Colonic mucosa (tissue), 4 donors: ENCODE measurements at places on chromosomes 6 and 20. TPM values are rescaled to one million over a fixed set of nuclear protein-coding genes. Genes with fewer than 3 reads are reported as not detected.

DNA sequence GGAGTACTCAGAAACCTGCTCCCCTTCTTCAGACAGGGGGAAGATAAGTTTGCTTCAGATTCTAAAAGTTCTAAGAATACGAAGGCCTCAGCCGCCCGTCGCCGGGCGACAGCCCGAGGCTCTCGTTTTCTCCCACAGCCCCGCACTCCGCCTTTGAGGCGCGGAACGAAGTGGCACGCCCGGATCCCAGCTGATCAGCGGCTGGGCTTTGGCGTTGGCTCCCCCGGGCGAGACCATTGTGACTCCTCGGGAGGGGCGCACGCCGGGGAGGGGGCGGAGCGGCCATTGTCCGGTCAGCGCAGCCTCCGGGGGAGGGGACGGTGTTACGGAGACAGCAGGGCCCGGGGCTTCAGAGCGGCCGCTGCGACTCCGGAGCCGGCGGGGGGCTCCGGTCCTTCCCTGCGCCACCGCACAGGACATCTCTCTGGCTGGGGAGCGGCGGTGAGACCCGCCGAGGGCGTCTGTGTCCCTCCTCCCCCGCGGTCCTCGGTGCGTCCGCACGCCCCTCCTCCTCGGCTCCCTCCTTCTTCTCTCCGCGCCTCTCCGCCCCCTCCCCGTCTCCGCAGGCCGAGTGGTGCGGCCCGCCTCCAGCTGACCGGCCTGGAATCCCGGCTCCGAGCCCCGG lies at the start of gene ZFAND3:
Gene ZFAND3 (plus strand): TSS at position 551 of the 625 bp plus-strand sequence. CDS start 219 bp downstream, outside the sequence.
- peaks cover 4% of the 10 kb centered on the region for H3K4me1 ChIP-seq
- no peaks in the 10 kb centered on the region for H3K27me3 ChIP-seq
- H3K4me3 ChIP-seq, result peak within 1 kb of the TSS; percentile 65
- H3K27ac ChIP-seq, result peak within 1 kb of the TSS; percentile 92

GRCh38 chr6:115863211-115863610 lies 197.5 kb downstream of the FRK start:
- H3K27me3 ChIP-seq, result no peaks in the 10 kb centered on the region
- no peak overlapping the region for H3K4me3 ChIP-seq
- H3K27ac ChIP-seq, result no peak overlapping the region
- no peaks in the 10 kb centered on the region for H3K36me3 ChIP-seq
- H3K4me1 ChIP-seq, result no peaks in the 10 kb centered on the region

GRCh38 chr6:26379292-26379691 lies 3.6 kb upstream of the BTN2A2 start:
- no peak overlapping the region for H3K4me3 ChIP-seq
- H3K27me3 ChIP-seq, result no peaks in the 10 kb centered on the region
- no peak for DNase-seq
- no peak overlapping the region for H3K27ac ChIP-seq
- H3K4me1 ChIP-seq, result no peaks in the 10 kb centered on the region
- no peaks in the 10 kb centered on the region for H3K36me3 ChIP-seq

DNA sequence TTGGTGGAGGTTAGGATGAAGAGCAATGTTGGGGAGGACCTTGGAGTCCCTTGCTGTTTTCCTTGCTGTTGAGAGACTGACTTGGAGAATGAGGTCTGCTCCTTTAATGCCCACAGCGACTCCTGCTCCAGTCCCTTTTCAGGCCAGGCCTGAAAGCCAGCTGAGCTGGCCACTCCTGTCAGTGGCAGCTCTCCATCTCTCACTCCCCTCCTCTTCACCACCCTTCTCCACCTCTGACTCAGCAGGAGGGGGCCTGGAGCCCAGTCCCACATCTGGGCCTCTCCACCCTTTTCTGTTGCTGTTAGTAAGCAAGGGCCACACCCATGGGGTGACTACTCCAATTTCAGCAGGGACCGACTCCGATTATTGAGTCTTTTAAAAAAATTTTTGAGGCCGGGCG lies 2.2 kb downstream of the SNX21 start:
- no peak for DNase-seq
- no peaks in the 10 kb centered on the region for H3K27me3 ChIP-seq
- no peaks in the 10 kb centered on the region for H3K36me3 ChIP-seq
- H3K4me3 ChIP-seq, result no peak overlapping the region
- peaks cover 6% of the 10 kb centered on the region for H3K4me1 ChIP-seq
- no peak overlapping the region for H3K27ac ChIP-seq

DNA sequence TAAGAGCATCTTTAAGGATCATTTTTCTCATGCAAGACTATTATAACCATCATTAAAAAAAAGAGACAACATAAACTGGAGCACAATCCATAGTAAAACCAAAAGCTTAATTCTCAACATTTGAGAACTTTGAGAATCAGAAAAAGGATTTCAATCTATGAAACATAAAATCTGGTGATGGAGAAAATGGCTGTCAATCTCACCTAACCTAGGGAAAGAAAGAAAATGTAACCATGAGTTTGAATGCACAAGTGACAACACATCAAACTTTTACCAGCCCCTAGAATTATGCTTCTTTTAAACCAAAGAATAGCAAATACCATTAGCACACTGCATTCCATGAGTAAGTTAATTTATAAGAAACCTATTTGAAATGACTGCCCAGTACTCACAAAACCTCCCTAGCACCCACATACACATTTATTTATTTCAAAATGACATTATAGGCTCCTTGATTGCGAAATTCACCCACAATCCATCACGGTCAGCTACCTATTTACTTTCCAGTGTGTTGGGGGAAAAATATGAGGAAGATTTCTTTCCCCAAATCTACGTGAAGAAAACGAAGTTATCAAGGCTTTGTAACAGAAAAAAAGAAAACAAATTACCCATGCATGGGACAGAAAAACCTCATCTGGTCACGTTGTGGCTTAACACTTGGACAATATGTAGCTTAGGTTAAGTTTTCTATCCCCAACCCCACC lies 828 bp downstream of the ASCC3 start:
- peak; percentile 46 for DNase-seq

- no peak for DNase-seq
- H3K4me3 ChIP-seq, result no peak overlapping the region
- H3K27me3 ChIP-seq, result no peaks in the 10 kb centered on the region
- no peaks in the 10 kb centered on the region for H3K4me1 ChIP-seq
- H3K36me3 ChIP-seq, result no peaks in the 10 kb centered on the region
Measured at GRCh38 chr6:132703936-132704335, 9.9 kb downstream of the VNN1 start.

DNA sequence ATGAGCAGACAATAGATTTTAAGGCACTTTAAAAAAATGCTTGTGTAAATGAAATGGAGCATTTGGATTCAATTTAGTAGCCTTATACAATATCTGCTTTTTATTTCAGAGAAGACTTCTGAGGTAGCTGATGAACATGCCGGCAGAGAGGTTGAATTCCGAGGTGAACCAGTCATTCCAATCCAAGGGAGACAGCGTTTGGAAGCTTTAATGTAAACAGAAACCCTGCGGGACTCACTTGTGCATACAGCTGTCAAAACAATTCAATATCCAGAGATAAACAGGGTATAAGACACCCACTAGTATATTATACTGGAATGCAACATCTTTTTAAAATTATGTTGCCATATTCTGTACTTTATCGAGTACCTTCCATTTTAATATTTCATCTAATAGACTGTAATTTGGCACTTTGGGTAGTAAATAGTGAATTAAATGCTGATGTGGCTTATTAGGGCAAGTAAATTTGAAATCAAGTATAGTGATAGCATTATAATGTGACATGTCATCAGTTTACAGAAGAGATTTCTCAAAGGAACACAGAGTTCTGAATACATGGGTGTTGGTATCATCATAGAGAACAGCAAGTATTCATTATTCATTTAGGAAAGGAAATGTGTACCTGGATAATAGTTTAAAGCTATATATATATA lies 347.7 kb downstream of the PRKN start:
- no peaks in the 10 kb centered on the region for H3K4me1 ChIP-seq
- no peaks in the 10 kb centered on the region for H3K36me3 ChIP-seq
- H3K27me3 ChIP-seq, result no peaks in the 10 kb centered on the region

DNA sequence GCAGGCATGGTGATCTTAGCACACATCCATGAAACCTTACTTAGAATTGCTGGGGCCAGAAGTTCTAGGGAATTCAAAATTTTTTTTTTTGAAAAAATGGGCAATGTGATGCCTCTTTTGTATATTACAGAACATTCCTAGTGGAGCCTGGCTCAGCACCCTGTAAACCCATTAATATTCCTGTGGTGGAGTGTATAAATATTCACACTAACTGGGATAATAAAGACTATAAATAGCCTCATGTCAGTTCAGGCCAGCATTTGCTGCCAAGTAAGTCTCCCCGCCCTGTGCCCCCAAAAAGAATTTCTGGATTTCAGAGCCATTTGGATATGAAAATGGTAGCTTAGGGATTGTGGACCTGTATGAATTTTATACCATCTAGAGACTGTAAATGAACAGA lies 14.8 kb downstream of the BANF2 start:
- no peaks in the 10 kb centered on the region for H3K27me3 ChIP-seq
- H3K27ac ChIP-seq, result no peak overlapping the region
- H3K4me3 ChIP-seq, result no peak overlapping the region
- H3K4me1 ChIP-seq, result peaks cover 4% of the 10 kb centered on the region
- no peaks in the 10 kb centered on the region for H3K36me3 ChIP-seq

DNA sequence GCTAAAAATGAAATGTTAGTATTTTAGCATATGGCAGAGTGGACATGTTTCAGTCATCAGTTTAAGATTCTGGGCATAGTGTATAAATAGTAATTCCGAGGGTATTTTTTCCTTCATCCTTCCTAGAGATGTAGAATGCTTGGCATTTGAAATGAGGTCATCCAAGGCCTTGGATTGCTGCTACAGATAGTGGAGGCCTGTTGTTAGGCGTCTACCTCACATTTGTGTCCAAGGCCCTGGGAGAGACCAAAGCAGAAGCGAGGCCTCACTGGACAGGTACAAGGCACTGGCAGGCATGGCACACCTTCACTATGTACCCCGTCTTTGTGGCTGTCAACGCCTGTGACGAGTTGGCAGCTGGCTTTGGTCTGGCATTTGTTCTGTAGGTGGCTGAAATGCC lies 58.0 kb downstream of the DTD1 start:
- DNase-seq, result no peak
- H3K27ac ChIP-seq, result no peak overlapping the region
- H3K4me3 ChIP-seq, result no peak overlapping the region

DNA sequence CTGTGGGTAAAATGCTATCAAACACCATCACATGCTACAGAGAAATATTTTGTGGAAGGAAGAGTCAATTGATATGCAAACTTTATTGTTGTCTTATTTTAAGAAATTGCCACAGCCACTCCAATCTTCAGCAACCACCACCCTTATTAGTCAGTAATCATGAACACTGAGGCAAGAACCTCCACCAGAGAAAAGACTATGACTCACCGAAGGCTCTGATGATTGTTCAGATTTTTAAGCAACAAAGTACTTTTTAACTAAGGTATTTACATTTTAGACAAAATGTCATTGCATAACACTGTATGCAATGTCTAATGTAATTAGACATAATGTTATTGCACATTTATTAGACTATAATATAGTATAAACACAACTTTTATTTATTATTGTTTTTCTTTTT lies 26.2 kb upstream of the MMP24 start:
- H3K27ac ChIP-seq, result no peak overlapping the region
- H3K4me1 ChIP-seq, result no peaks in the 10 kb centered on the region
- no peaks in the 10 kb centered on the region for H3K27me3 ChIP-seq
- DNase-seq, result no peak

- DNase-seq, result peak; percentile 92
- no peaks in the 10 kb centered on the region for H3K27me3 ChIP-seq
- H3K4me3 ChIP-seq, result no peak overlapping the region
Measured at GRCh38 chr20:41003143-41003935, 25.3 kb upstream of the TOP1 start.

DNA sequence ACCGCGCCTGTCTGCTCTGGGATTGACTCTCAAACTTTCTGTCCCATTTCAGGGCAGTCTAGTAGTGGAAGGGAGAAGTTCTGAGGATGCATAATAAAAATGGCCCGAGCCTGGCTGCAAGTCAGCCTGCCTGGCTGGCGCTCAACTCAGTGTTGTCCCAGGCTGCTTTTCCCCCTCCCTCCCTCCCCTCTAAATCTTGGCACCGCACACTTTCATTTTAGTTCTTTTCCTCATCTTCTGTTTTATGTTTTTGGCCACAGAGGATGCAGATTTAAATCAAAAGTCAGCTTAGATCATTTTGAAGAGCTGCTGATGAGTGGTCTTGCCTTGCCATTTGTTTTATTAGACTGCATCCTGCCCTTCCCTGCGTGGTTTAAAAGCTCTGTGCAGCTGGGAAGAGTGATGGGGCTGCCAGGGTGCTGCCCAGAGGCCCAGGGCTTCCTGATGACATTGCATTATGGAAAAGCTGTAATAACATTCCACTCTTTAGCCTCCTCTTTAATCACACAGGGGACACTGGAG lies 6.5 kb upstream of the UQCC2 start:
- DNase-seq, result no peak
- no peaks in the 10 kb centered on the region for H3K36me3 ChIP-seq

DNA sequence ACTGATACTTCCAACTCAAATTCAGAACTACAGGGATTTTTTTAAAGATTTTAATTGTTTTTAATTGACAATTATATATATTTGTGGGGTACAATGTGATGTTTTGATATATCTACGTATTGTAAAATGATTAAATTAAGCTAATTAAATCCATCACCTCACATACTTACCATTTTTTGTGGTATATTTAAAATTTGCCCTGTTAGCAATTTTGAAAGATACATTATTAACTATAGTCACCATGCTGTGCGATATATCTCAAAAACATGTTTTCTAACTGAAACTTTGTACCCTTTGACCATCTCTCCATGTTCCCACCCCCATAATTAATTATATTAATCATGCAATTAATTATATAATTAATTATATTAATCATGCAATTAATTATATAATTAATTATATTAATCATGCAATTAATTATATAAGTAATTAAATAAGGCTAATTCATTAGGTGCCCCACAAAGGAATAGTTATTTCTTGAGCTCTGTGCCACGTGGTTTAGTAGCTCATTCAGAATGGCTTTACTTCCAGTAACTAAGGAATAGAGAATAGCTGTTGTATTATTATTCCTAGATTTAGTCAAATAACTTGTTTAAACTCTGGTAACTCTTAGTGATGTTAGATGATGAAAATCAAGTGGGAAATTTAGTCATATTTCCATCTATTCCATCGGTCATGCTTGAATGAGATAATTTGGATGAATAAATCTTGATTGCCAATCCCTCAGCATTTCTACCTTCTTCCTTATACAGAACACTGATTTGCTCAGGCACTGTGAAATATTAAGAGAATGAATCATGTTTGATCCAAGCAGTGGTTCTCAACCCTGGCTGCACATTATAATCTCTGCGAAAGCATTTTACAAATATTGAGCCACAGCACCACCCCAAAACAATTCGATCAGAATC lies 25.1 kb downstream of the LOC128125822 start:
- H3K36me3 ChIP-seq, result no peaks in the 10 kb centered on the region
- no peaks in the 10 kb centered on the region for H3K4me1 ChIP-seq
- H3K27me3 ChIP-seq, result no peaks in the 10 kb centered on the region
- H3K4me3 ChIP-seq, result peak overlapping the region; percentile 37

GRCh38 chr6:33761581-33761921 lies 14.8 kb upstream of the IP6K3 start:
- H3K27me3 ChIP-seq, result no peaks in the 10 kb centered on the region
- DNase-seq, result no peak

- no peaks in the 10 kb centered on the region for H3K36me3 ChIP-seq
- no peak overlapping the region for H3K27ac ChIP-seq
- H3K4me1 ChIP-seq, result no peaks in the 10 kb centered on the region
- no peaks in the 10 kb centered on the region for H3K27me3 ChIP-seq
- no peak for DNase-seq
- no peak overlapping the region for H3K4me3 ChIP-seq
Measured at GRCh38 chr6:24847402-24847801, 48.7 kb upstream of the ARMH2 start.

PDYN gene
- not detected for total RNA-seq

SPTLC3 gene
- 12.5 TPM for total RNA-seq

CNBD2 gene
- 4.7 TPM for total RNA-seq

C20orf141 gene
- not detected for total RNA-seq

MATN4 gene
- 0.47 TPM for total RNA-seq

FAM162B gene
- total RNA-seq, result 0.57 TPM

CLPSL2 gene
- total RNA-seq, result not detected

GRM1 gene
- total RNA-seq, result not detected

ULBP2 gene
- total RNA-seq, result 0.19 TPM

KIAA1755 gene
- total RNA-seq, result 3.9 TPM
